CD4-positive, alpha-beta T cell treated with Interferon gamma for 1 hour (primary cell): ENCODE measurements at places on chromosomes 4 and X.

- peak; percentile 25 for DNase-seq
Measured at GRCh38 chr4:139815778-139816601, 150.4 kb downstream of the MGST2 start.

- no peak for DNase-seq
Measured at GRCh38 chr4:24719615-24720014, 75.8 kb upstream of the SOD3 start.

- no peak for DNase-seq
Measured at GRCh38 chr4:7276515-7276914, 84.2 kb downstream of the SORCS2 start.

DNA sequence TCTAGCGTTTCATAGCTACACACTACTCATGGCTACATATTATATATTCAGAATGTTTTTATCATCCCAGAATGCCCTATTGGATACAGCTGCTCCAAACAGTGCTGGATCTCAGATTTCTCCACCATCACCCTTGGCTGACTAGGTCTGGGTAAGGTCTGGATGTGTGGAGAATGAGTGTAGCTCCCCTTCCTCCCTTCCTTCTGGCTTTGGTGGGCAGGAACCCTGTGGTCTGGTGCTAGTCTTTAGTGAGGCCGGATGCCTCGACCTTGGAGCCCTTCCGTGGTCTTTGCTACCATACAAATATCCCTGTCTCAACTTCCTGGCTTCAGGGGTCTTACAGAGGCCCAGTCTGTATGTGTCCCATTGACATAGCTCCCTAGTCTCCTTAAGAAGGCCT lies 52.1 kb upstream of the KDR start:
- no peak for DNase-seq

DNA sequence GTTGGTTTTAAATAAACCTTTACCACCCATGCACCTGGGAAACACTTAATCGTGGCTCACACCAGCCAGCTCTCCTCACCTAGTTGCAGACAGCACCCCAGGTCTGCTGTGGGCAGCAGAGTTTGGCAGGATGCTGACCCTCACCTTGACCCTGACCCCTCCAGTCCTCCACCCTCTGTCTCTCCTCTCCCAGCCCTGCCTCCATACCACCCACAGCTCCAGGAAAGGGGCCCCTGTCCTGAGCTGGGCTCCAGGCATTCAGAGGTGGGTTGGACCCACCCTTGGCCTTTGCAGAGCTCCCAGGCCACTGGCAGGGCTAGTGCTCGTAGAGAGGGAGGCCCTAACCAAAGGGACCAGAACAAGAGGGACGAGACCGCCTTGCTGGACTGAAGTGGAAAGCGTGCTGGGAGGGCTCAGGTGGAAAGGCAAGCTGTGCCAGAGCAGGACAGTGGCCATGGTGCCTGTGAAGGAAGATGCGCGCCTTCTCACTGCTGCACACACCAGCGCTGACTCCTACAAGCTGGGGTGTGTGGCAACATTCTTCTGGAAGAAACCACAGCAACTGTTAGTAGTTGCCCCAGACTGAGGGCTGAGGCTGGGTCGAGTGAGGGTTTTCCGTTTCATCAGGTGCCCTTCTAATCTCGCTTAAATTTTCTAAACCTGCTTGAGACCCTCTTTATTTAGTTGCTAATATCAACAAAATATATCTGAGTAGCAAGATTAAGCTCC lies 10.7 kb upstream of the S100P start:
- no peak for DNase-seq

- no peak for DNase-seq
Measured at GRCh38 chr4:128921954-128922353, 112.5 kb downstream of the JADE1 start.

- DNase-seq, result no peak
Measured at GRCh38 chr4:22877486-22878052, 184.8 kb downstream of the GBA3 start.
